ENCODE measurements at places on chromosomes 3 and 15. TPM values are rescaled to one million over a fixed set of nuclear protein-coding genes. Genes with fewer than 3 reads are reported as not detected.

EPHB3 gene
- total RNA-seq: 1.6 TPM

ZNF660 gene
- total RNA-seq: 0.92 TPM

DPPA4 gene
- total RNA-seq: not detected

TKT gene
- total RNA-seq: 41.6 TPM

PIERCE2 gene
- 7.2 TPM for total RNA-seq

LIPH gene
- total RNA-seq: 0.10 TPM

FETUB gene
- not detected for total RNA-seq

LAMB2 gene
- total RNA-seq: 798 TPM

CHST13 gene
- total RNA-seq: 0.45 TPM

ZDHHC19 gene
- not detected for total RNA-seq

SERPINI2 gene
- total RNA-seq: not detected

TRANK1 gene
- total RNA-seq: 6.6 TPM

CNTN3 gene
- 5.2 TPM for total RNA-seq

MESP2 gene
- total RNA-seq: 0.20 TPM

UBA7 gene
- total RNA-seq: 26.7 TPM

TEX9 gene
- total RNA-seq: 0.40 TPM
